ENCODE measurements at places on chromosomes 5 and 9. TPM values are rescaled to one million over a fixed set of nuclear protein-coding genes. Genes with fewer than 3 reads are reported as not detected.

Gene ADAMTS6
- 0.23 TPM for polyA plus RNA-seq

Gene C9
- not detected for polyA plus RNA-seq

Gene FOXI1
- polyA plus RNA-seq, result not detected

Gene SPINK1
- not detected for polyA plus RNA-seq

Gene LAMC3
- not detected for polyA plus RNA-seq

DNA sequence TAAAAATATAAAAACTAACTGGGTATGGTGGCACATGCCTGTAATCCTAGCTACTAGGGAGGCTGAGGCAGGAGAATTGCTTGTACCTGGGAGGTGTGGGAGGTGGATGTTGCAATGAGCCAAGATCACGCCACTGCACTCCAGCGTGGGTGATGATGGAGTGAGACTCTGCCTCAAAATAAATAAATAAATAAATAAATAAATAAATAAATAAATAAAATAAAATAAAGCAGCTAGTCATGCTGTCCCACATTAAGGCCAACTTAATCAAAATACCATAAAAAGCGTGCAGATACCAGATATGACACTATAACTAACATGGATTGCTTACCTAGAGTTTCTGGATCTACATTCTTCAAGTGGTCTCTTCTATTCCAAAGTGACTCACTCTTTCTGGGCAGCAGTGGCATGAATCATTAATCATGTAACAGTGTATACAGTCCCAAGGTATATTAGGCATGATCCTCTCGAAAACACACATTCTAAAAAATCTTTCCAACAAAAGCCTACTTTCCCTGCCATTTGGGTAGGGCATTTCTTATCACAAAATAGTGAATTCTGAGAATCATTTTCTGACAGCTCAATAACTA is 187.1 kb downstream of the ELAVL2 start:
- no peak for DNase-seq

DNA sequence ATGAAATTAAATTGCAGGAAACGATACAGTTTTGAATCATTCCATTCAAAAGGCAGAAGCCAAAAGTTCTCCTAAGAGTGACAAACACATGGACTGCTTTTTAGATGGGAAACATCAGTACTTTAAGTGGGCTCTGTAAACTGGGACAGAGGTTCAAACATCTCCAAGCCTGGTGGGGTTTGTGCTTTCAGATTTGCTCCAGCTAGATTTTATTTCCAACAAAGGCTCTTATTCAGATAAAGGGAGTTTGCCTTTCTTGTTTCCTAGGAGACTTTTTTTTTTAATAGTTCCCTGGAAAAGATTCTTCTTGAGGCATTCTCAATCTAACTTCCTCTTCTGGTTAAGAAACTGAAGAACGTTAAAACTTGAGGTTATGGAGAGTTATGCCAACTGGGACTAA is 277.6 kb downstream of the TMEM38B start:
- DNase-seq, result no peak

DNA sequence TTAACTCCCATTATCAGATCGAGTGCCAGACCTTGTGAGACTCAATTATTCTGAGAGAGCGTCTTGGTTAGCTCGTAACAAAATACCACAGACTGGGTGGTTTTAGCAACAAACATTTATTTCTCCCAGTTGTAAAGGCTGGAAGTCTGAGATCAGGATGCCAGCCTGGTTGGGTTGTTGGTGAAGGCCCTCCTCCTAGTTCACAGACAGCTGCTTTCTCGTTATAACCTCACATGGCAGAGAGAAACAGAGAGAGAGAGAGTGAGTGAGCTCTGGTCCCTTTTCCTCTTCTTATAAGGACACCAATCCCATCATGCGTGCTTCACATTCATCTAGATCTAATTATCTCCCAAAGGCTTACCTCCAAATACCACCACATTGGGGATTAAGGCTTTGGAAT is 114.2 kb upstream of the SLC24A2 start:
- DNase-seq, result no peak

DNA sequence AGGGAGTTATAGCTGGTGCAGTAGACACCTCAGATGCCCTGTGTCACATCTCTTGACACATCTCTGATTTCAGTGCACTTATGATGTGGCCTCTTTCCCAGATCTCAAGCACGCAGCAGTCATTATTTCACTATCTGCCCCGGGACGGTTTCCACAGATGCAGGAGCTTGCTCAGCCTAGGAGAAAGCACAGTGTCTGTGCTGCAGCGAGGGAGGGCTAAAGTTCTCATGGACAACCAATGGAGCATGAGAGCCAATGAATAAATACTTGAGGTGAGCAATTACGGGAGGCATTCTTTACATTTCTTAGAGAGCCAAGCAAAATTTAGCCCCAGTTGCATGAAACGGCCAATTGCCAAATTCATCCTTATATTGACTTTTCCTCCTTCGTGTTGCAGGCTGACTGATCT is 7.4 kb upstream of the MOB3B start:
- no peak for DNase-seq

- DNase-seq, result no peak
These were observed 22.9 kb upstream of the ABCA1 start for GRCh38 chr9:104950838-104951237.

DNA sequence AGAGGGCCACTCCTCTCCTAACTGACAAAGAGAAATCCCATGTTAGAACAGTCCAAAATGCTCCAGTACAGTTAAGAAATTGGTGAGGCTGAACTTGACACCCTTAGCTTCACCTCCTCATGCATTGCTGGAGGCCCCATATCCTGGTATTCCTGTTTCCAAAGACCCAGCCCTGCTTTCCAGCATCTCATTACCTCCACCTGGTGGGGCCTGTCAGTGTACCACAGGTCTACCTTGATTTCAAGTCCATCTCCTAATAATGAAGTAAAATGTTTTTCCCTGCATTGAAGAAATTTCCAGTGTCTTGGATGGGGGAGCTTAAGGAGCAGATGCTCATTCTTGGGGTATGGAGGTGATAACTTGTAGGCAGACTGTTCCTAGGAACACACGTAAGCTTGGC is 70.6 kb upstream of the S1PR3 start:
- DNase-seq, result no peak

DNA sequence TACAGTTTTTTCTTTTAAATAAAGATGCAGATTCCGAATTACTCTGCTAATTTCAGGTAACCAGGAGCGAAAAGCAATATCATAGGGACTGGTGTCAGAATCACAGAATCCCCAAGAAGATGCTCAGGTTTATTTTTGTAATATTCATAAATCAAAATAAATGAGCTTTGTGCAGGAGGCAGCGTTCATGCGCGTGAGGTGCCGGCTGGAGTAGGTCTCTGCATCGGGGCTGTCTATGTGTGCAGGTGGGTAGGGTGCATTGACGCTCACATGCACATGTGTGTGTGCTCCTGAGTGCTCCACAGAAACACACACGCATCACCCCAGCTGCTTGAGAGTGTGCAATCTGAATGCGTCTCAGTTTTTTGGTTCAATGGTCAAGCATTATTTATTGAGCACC is 226.4 kb downstream of the PBX3 start:
- DNase-seq, result no peak

- DNase-seq, result no peak
These were observed 23.4 kb downstream of the NKD2 start for GRCh38 chr5:1032011-1032410.

GRCh38 chr5:14319102-14319501 is 176.0 kb downstream of the TRIO start:
- no peak for DNase-seq

DNA sequence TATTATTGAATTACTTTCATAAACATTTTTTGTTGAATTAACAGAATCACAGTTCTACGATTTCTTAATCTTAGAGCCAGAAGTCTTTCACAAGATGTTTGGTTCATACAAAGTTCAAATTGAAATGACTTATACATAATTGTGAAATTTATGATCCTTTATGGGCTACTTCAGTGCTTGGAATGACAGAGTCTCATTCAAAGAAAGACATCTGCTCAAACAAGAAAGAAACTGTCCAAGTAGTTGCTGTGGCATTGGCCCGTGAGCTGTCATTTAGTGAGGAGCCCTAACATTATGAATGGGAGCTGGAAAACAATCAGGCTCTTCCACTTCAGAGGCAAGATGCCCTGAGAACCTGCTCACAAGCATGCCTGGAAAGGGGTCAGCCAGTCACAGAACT is 63.4 kb downstream of the AUH start:
- no peak for DNase-seq

GRCh38 chr5:180608572-180609310 is 17.4 kb upstream of the SCGB3A1 start:
- DNase-seq, result no peak

DNA sequence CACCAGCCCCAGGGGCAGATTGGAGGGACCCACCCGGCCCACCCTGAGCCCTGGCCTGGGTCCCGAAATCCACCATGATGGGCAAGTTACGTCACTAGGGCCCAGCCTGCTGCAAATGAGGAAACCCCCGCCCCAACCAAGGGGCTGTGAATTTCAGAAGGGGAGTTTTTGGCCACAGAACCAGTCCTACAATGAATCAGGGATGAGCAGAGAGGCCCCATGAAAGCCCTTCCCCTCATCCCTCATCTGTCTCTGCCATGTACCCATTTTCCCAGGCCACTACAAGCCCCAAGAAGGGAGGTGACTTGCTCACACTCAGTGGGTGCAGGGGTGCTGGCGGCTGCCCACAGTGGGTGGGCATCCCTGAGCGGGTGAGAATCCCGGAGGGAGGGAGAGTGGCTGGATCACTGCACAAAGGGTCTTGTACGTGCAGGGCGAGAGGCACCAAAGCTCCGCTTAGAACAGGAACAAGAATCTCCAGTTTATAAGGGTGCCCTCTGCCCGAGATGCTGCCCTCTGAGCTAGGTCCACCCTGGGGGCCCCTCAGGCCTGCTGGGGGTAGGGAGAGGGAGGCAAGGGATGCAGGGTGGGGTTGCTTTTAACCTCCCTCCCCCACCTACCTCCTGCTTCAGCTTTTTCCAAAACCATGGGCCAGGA is 10.4 kb upstream of the TCF7 start:
- DNase-seq, result no peak

DNA sequence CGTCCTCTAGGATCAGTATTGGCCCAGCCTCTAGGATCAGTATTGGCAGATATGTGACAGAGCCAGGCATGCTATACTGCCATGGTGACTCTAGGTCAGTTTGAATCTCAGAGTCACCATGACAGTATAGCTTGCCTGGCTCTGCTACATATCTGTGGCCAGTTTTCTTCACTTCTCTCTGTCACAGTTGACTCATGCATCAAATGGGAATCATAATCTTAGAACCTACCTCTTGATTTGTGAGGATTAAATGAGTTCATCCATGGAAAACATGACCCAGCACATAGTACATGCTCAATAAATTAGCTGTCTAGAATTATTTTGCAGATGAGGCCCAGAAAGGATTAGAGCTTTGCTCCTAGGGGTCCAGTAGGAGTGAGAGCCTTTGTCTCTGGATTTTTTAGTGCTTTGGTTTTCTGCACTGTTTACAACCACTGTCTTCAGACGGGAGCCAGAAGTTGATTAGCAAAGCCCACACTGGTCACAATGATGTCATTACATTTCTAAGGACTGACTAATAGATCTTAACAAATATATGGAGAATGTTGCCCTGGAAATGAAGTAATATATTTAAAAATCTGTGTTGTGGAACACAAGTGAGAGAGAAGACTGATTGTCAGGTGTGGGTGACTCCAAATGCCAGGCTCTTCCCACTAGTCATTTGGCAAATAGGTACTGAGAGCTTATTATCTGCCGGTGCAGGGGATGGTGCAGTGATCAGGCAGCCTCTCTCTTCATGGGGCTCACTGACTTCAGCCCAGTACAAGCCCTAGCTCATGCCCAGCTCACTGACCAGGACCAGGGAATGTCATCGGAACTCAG is 76.0 kb downstream of the COL15A1 start:
- no peak for DNase-seq

DNA sequence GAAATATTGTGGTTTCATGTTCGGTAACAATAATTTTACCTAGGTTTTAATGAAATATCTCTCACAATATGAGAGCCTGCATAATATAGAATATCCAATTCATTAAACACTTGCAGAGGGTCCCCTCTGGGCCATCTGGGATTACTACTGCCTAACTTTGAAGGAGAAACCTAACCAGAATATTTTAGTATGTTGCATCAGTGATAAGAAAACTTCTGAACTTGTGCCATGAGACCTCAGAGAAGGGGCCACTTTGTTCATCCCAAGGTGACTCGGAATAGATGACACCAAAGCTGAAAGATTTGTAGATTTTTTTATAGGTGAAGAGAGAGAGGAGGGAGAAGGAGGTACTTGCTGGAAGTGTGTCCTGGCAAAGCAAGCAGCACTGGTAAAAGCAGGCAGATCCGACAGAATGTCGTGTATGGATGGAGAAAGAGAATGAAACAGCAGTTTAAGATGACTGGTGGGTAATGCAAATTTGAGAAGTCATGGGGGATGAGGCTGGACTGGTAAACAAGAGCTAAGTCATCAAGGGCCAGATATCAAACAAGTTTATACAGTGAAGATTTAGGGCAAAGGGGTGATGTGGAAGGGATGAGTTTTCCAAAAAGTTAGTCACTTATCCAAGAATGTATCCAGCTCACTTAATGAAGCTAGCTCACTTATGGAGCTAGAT is 372.3 kb downstream of the ADGRV1 start:
- no peak for DNase-seq

DNA sequence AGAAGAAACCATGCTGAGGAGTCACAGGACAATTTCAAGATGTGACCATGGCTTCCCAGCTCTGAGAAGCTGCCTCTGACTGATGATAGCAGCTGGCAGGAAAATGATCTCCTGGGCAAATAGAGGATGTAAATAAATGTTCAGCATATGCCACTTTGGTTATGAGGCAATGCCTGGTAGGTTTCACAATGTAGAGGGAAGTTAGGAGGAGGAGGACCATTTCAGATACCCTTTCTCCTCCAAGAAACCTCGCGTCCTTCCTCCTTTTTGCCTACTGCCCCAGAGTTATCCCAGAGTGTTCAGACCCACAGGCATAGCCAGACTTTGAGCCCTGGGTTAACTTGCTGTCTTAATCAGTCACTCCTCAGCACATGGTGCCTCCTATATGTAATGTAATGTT is 541.6 kb upstream of the DAP start:
- DNase-seq, result no peak

GRCh38 chr5:647727-648126 is 35.6 kb downstream of the CEP72 start:
- no peak for DNase-seq

DNA sequence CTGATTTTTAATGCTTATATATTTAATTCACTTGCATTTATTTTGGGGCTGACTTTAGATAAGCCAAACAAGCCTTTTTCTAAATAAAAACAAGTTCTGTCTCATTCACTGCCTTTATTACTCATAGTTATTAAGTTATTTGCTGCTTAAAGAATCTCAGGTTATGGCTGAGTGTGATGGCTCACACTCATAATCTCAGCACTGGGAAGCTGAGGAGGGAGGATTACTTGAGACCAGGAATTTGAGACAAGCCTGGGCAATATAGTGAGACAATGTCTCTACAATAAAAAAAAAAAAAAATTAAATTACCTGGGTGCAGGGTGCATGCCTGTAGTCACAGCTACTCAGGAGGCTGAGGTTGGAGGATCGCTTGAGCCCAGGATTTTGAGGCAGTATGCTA is 85.0 kb upstream of the MAN2A1 start:
- no peak for DNase-seq

DNA sequence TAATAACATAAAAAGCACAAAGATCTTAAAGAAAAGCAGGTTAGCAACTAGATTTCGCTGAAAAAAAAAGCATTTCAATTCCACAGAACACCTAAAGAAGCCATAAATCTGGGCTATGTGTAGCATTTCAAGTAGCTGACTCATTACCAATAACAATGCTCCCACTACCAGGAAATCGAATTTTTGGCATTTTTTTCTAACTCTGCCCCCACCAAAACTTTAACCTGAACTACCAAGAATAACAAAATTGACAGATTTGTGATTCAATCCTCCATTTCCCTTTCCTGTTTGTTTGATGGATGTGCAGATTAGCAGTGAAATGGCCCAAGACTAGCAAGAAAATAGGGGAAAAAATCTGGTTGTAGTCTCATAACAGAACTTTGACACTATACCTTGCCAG is 180.2 kb downstream of the RASEF start:
- no peak for DNase-seq
